ENCODE measurements at places on chromosomes 2 and 18.

DNA sequence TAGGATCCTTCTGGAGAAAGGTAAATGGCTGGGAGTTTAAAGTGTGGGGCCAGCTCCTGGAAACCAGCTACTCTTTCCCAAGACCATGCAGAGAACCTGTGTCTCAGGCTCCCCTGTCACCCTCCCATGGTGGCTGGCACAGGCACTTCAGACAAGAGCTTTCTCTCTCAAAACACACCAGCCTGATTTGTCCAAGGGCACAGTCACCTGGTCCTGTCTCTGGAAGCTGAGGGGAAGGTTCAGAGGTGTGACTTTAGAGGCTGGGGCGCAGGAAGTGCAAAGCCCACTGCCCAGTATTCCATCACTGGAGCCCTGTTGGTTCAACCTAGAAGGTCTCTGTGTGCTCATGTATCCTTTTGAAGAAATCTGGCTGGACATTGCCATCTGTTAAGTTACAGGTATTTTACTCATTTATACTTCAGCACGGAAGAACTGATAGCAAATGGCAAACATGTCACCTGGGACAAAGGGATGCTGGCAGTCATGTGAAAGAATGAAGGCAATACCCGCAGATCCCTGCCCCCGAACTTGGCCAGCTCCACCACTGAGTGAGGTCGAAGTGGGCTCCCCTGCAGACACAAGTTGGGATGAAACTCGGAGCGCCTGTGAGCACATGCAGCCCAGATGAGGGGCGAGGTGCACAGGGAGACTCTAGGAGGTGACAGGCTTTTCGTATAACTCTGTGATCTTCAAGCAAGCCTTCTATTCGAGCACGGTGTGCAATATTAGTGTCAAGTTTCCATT lies 96.9 kb upstream of the MGAT4A start:
- no peak for DNase-seq

GRCh38 chr2:6401301-6401700 lies 464.4 kb downstream of the CMPK2 start:
- no peak for DNase-seq

GRCh38 chr2:68971591-68972231 lies 2.7 kb upstream of the GKN1 start:
- DNase-seq: no peak

GRCh38 chr2:102110596-102111334 lies 31.8 kb upstream of the IL1R1 start:
- DNase-seq: no peak

DNA sequence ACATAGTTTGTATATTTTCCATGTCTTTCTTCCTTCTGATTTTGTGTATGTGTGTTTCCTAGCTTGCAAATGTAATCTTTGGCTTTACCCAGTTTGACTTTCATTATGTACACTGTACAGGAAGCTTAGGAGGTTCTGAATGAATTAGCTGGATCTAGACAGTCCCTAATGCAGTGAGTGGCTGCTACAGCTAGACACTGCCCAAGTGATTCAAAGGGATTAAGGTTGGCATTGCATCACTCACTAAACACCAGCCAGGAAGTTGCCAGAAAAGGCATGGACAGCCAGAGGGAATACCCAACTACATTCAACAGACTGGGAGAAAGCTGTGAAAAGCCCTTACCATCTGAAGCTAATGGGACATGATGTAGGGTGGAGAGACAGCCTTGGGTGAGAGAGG lies 316.0 kb upstream of the MEX3C start:
- no peak for DNase-seq

DNA sequence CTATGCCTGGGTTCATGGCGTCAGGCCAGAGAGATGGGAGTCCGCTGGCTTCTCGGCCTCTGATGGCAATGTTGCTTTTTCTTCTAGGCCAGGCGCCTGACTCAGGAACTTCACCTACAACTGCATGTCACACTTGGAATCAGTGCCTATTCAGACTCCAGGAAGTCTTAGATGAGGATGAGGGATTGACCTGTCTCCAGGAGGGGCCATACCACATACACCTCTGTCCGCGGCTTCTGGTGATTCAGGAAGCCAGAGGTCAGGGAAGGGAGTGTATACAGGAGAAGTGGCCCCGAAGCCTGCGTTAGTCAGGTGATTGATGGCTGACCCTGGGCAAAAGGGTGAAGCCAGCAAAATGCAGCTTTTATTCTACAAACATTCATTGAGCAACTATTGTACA lies 109.1 kb upstream of the RMDN2 start:
- DNase-seq: no peak

Data from activated CD4-positive, alpha-beta T cell treated with anti-CD3 and anti-CD28 coated beads, Interleukin-2, amount 10 ng/mL, durations not matched to agents 7 days and 5 days (primary cell).